Ovary (tissue), 10 donors: ENCODE measurements at places on chromosomes 11 and 22.

GRCh38 chr22:43257549-43257948 is 70.6 kb upstream of the TTLL12 start:
- no peaks in the 10 kb centered on the region for H3K27me3 ChIP-seq
- peaks cover 17% of the 10 kb centered on the region for H3K4me1 ChIP-seq
- no peak overlapping the region for H3K4me3 ChIP-seq
- H3K36me3 ChIP-seq: no peaks in the 10 kb centered on the region

DNA sequence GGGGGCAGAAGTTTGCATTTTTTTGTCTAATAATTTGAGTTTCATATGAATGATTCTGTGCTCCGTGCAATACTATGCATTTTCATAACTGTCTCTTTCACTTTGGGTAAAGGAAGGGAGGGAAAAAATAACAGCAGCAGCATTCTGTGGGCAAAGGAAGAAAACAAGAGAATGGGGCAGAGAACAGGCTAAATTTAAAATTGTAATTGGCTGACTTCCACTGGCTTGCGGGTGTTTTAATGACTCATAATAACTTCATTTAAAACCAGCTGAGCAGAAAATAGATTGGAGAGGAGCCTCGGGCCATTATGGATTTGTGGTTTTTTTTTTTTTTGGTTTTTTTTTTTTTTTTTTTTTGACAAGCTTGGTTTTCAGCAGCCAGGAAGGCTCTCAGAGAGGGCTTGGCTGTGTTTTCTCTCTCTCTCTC is 107.4 kb downstream of the ZBTB16 start:
- H3K4me3 ChIP-seq: no peak overlapping the region
- H3K27me3 ChIP-seq: no peaks in the 10 kb centered on the region
- DNase-seq: peak; percentile 72
- peak overlapping the region; percentile 89 for H3K27ac ChIP-seq
- H3K36me3 ChIP-seq: no peaks in the 10 kb centered on the region

- no peak overlapping the region for H3K4me3 ChIP-seq
- H3K36me3 ChIP-seq: no peaks in the 10 kb centered on the region
- no peaks in the 10 kb centered on the region for H3K4me1 ChIP-seq
- no peak overlapping the region for H3K27ac ChIP-seq
These were observed 14.5 kb downstream of the CRYBA4 start for GRCh38 chr22:26636296-26636695.

DNA sequence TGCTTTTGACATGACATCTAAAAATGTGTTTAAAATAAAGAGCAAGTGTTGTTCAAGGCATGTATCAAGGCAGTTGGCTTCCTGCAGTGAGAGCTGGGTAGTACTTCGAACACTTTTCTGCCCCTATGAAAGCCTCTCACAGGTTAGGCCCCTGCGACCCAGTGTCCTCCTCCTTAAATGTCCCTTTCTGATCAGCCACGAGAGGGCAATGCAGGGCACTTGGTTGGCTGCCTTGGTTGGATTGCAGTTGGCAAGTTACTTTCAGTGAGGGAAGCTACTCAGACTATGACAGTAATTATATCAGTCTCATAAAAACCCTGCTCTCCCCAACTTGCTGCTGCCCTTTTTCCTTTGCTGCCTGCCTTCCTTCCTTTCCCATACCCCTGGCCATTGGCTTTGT is 743.8 kb downstream of the NTM start:
- no peak overlapping the region for H3K4me3 ChIP-seq
- H3K36me3 ChIP-seq: no peaks in the 10 kb centered on the region
- no peaks in the 10 kb centered on the region for H3K27me3 ChIP-seq

DNA sequence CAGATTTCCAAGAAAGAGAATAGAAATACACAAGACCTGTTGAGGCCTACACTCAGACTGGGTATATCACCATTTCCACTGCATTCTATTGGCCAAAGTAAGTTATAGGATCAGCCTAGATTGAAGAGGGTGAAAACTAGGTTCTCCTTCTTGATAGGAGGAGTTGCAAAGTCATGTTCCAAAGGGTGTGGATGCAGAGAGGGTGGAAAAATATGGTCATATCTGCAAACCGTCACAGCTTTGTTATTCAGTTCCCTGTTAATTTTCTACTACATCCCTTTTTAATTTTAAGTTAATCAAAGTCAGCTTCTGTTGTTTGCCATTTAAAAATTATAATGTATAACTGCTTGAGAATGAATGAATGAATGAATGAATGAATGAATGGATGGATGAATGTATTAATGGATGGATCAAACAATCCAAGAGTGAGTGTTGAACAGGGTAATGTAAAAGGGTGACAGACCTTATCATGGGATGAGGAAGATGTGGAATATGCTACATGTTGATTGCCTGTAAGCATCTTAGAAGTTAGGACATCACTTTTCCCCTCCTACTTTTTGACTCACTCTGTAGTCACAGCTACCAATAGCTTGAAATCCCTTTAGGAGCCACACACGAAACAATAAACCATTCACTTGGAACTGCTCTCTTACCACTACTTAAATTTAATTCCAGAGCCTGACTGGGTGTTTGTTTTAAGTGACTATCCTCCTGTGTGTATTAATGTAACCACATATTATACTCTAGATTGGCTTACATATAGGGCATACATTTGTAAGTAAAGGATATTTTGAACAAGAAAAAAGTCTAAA is 121.5 kb downstream of the CCDC34 start:
- H3K4me3 ChIP-seq: no peak overlapping the region
- H3K27me3 ChIP-seq: no peaks in the 10 kb centered on the region
- DNase-seq: no peak
- no peak overlapping the region for H3K27ac ChIP-seq

- DNase-seq: peak; percentile 10
- no peak overlapping the region for H3K27ac ChIP-seq
- no peaks in the 10 kb centered on the region for H3K27me3 ChIP-seq
- no peak overlapping the region for H3K4me3 ChIP-seq
- no peaks in the 10 kb centered on the region for H3K36me3 ChIP-seq
- H3K4me1 ChIP-seq: no peaks in the 10 kb centered on the region
These were observed 403.0 kb downstream of the TBC1D22A start for GRCh38 chr22:47165338-47166032.

DNA sequence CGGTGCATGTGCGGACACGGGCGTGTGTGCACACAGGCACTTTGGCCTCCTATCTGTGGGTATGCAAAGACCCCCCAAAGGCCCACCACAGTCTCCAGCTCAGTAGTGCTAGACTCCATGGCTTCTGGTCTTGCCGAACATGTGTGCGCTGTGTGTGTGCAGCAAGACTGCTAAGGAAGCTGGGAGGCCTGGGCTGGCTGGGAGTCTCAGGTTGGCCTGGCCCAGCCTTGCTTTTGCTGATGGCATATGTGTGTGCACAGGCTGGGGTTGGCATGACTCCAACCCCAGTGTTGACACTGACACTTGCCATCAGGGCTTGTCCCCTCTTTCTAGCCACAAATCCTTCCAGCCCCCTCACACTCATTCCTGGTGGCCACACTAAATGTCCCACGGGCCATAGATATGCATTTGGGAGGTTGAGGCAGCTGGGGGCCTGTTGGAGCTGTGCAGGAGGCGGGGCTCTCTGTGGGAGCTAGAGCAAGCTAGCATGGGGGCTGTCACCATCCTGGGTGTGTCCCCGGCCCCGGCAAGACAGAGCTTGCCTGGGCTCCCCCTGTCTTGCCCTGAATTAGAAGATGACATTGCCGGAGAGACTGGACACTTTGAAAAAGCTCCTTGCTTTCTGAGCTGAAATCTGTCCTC is 60.9 kb upstream of the NECTIN1 start:
- no peaks in the 10 kb centered on the region for H3K36me3 ChIP-seq
- H3K4me1 ChIP-seq: no peaks in the 10 kb centered on the region
- no peak overlapping the region for H3K4me3 ChIP-seq
- no peak for DNase-seq
- no peak overlapping the region for H3K27ac ChIP-seq

GRCh38 chr11:134207538-134208239 is 16.1 kb downstream of the NCAPD3 start:
- H3K27ac ChIP-seq: no peak overlapping the region
- no peaks in the 10 kb centered on the region for H3K27me3 ChIP-seq
- H3K4me3 ChIP-seq: no peak overlapping the region
- no peaks in the 10 kb centered on the region for H3K36me3 ChIP-seq
- DNase-seq: peak; percentile 51
- no peaks in the 10 kb centered on the region for H3K4me1 ChIP-seq

DNA sequence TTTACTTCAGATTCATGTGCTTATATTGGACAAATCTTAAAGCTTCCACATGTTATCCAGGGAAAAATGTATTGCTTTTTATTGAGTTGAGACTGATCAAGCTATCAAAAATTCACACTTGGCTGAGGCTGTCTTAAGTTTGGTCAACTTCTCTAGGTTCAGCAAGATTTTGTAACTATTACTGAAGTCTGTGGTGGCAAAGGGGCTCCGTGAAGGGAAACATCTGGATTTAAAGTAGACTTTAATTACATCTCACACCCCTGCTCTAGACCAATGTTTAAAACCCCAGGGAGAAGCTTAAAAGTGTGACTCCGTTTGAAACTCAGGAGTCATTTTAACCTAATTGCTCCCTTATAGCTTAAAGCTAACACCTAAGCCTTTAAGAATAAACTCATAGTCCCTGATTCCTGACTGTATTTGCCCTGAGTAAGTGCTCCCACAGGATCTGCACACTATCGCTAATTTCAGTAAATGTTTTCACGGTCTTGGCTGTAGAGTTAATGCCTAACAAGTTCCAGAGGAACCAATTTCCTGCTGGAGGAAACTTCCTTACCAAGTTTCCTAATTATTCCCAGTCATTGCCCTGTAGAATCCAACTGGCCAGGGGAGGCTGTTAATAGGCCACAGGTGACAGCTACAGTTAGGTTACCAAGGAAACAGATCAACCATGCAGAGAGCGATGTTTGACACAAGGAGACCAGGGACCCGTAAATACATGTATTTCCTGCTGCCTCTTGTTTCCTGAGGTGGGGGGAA is 40.5 kb downstream of the OR10A6 start:
- no peaks in the 10 kb centered on the region for H3K4me1 ChIP-seq
- DNase-seq: no peak
- no peaks in the 10 kb centered on the region for H3K27me3 ChIP-seq

DNA sequence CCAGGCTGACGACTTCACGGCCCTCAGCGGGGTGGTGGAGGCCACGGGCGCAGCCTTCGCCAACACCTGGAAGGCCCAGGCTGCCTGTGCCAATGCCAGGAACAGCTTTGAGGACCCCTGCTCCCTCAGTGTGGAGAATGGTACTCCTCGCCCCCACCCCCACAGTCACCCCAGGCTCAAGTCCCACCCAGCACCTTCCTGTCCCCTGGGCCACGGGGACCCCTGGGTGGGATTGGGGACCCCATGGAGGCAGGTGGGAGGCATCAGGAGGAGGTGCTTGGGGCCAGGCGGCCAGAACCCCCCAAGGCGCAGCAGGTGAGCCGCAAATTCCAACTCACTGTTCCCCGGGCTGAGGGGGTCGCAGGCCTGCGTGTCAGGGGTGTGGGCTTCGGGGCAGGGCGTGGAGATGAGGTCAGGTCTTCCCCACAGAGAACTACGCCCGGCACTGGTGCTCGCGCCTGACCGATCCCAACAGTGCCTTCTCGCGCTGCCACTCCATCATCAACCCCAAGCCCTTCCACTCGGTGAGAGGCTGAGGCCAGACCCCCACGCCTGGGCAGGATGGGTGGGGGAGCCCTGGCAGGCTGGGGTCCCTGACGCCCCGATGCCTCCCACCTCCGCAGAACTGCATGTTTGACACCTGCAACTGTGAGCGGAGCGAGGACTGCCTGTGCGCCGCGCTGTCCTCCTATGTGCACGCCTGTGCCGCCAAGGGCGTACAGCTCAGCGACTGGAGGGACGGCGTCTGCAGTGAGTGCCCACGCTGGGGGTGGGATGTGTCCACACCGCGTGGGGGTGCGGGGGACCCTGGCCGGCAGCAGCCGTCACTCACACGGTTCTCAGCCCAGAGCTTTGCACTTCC is 9.4 kb downstream of the MUC5B start:
- H3K27ac ChIP-seq: no peak overlapping the region
- H3K27me3 ChIP-seq: no peaks in the 10 kb centered on the region
- H3K4me3 ChIP-seq: no peak overlapping the region
- H3K36me3 ChIP-seq: no peaks in the 10 kb centered on the region

- H3K4me3 ChIP-seq: no peak overlapping the region
- no peaks in the 10 kb centered on the region for H3K36me3 ChIP-seq
- H3K4me1 ChIP-seq: no peaks in the 10 kb centered on the region
- no peak overlapping the region for H3K27ac ChIP-seq
- H3K27me3 ChIP-seq: no peaks in the 10 kb centered on the region
These were observed 26.2 kb upstream of the POGLUT3 start for GRCh38 chr11:108524422-108524821.

DNA sequence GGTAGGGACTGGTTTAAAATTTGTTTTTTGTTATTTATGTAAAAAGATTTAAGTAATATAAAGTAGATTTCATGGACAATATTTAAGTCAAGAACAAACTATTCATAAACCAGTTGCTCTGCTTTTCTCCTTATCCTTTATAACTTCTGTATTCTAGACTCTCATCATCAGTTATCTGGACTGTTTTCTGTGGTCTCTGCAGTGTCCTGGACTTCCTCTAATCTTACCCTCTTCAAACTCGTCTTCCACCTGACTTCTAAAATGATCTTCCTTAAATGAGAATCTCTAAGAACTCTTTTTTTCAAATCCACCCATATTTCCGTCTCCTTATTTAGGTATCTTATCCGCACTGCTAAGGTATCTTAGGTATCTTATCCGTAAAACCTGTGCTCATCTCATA is 8.1 kb downstream of the RRM1 start:
- H3K36me3 ChIP-seq: no peaks in the 10 kb centered on the region
- peaks cover 1% of the 10 kb centered on the region for H3K4me1 ChIP-seq
- no peak overlapping the region for H3K4me3 ChIP-seq
- DNase-seq: no peak
- H3K27ac ChIP-seq: no peak overlapping the region
- H3K27me3 ChIP-seq: no peaks in the 10 kb centered on the region

- H3K4me1 ChIP-seq: peaks cover 20% of the 10 kb centered on the region
- no peaks in the 10 kb centered on the region for H3K36me3 ChIP-seq
- no peaks in the 10 kb centered on the region for H3K27me3 ChIP-seq
- H3K4me3 ChIP-seq: no peak overlapping the region
These were observed 10.2 kb upstream of the CBX6 start for GRCh38 chr22:38881997-38882879.

GRCh38 chr22:47203554-47203991 is 441.1 kb downstream of the TBC1D22A start:
- no peak overlapping the region for H3K27ac ChIP-seq
- H3K4me1 ChIP-seq: peaks cover 25% of the 10 kb centered on the region
- peak; percentile 88 for DNase-seq
- no peaks in the 10 kb centered on the region for H3K27me3 ChIP-seq
- no peaks in the 10 kb centered on the region for H3K36me3 ChIP-seq
